ENCODE measurements at places on chromosomes 4 and X. TPM values are rescaled to one million over a fixed set of nuclear protein-coding genes. Genes with fewer than 3 reads are reported as not detected.
A peak's percentile ranks its signal among the peaks of the same experiment; 100 is the strongest.

DNA sequence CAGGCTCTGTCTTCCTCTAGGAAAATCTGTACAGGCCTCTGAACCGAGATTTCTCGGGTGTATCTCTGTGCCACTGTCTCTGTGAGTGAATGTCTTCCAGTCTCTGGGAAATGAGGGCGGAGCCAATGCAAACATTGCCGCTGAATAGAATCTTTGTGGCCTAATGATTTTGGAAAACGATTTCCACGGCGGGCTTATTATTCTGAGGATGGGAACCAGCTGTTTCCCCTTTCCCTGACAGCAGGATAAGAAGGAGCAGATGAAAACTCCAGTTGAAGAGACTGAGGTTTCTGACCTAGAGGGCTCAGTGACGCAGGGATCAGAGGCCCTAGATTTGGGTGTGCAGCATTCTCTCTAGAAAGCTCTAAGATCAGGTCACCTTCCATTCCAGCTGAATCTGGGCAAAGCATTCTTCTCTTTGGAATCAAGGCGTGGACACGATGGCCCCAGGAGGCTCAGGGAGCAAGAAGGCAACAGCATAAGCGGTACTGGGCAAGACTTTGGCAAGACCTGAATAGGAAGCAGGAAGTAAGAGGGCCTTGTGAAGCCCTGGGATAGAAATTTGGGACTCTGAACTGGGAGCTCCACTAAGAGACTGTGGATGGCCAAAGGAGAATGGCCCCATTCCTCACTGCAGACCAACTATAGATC is 47.3 kb downstream of the PJA1 start:
- no peak for DNase-seq

DNA sequence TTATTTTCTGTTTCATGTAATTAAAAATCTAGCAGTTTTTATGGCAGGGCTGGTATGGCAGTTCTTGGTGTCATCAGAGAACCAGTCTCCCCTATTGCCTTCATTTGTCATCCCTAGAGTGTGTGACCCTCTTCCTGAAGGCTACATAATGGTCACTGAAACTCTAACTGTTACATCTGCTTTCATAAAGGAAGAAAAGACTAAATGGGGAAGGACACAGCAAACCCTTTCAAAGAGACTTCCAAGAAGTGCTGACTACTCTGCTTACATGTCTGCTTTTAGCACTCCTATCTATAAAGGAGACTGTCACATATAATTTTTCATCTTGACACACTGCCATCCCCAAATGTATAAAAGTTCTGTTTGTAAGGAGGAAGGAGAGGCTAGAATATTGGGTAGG is 105.9 kb upstream of the DIAPH2 start:
- DNase-seq, result no peak

DNA sequence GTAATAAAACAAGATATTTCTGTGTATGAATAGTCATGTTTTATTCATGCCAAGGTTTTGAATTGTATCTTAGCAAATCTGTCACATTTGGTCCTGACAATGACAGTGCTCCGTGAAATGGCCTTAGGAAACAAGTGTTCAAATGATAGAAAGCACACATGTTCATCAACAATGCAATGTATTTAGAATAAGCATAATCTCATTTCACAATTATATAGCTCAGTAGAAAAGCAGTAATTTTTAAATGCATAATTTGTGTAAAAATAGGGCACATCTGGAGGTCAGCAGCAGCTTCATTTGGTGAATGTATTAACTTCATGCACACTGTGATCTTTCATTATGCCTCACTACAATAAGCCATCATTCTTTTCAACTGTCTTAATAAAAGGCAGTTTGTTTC is 380.4 kb downstream of the GPM6A start:
- no peak for DNase-seq

Gene SAT1
- total RNA-seq, result 116 TPM

Gene C4orf51
- total RNA-seq, result not detected

DNA sequence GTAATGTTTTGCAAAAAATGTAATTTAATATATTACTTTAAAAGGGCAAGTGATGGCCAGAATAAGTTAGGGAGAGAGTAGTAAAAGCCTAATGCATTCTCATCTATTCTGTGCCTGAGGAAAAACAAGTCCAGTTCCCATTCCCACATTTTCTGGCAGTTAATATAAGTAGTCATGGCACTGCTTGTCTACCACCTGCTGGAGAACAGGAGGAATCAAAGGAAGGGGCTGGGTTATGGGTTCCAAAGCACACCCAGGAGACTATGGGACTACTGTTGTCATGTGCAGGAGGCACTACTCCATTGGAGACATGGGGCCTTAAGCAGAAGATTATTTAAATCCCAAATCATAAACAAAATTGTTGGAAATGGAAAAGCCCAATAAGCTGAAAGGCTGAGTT is 2618.6 kb downstream of the ARAP2 start:
- no peak for DNase-seq

GRCh38 chr4:66911880-66912279 is 633.4 kb downstream of the CENPC start:
- DNase-seq, result no peak

Gene PRRG1
- not detected for total RNA-seq

Gene MAGEC1
- total RNA-seq, result not detected

Gene PAGE1
- total RNA-seq, result not detected

DNA sequence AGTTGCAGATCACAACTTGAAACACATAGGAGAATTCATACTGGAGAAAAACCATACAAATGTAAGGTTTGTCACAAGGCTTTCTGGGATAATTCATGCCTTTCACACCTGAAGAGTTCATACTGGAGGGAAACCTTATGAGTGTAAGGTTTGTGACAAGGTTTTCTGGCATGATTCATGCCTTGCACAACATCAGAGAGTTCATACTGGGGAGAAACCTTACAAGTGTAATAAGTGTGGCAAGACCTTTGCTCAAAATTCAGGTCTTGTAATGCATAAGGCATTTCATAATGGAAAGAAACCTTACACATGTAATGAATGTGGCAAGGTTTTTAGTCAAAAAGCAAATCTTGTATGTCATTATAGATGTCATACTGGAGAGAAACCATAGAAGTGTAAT is 58.8 kb upstream of the ENPEP start:
- no peak for DNase-seq

- DNase-seq, result peak; percentile 41
These were observed 377 bp downstream of the TIMM17B start for GRCh38 chrX:48897157-48897624.

GRCh38 chr4:141463678-141464077 is 172.7 kb upstream of the IL15 start:
- DNase-seq, result no peak

- DNase-seq, result no peak
These were observed 764.7 kb downstream of the TRIML1 start for GRCh38 chr4:188903986-188904385.

GRCh38 chrX:74351760-74352159 is 47.8 kb downstream of the ZCCHC13 start:
- no peak for DNase-seq

Gene EDA2R
- total RNA-seq, result 0.44 TPM

GRCh38 chr4:119244832-119245231 is 32.3 kb downstream of the USP53 start:
- no peak for DNase-seq

DNA sequence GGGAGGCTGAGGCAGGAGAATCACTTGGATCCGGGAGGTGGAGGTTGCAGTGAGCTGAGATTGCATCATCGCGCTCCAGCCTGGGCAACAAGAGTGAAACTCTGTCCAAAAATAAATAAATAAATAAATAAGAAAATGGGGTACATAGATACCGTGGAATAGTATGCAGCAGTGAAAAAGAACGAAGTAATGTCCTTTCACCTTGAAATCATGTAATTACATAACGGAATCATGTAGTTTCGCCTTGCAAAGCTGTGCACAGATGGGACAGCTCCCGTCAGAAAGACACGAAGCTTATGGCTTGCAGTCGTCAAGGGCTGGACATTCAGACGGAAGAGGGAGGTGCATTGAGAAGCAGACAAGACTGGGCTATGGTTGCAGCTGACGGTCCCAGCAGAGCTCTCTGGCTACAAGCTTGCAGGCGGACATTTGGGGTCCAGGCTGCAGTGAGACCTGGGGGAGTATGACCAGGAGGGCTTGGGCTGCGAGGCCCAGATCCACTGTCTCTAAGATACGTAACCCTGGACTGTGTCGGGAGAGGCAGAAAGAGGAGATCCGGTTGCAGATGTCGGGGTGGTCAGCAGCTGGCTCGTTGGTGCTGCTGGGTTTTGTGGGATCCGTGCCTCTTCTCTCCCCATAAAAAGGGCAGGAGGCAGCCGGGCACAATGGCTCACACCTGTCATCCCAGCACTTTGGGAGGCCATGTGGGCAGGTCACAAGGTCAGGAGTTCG is 6.2 kb upstream of the P2RY8 start:
- no peak for DNase-seq

GRCh38 chr4:87677731-87678130 is 27.7 kb downstream of the DMP1 start:
- DNase-seq, result no peak

DNA sequence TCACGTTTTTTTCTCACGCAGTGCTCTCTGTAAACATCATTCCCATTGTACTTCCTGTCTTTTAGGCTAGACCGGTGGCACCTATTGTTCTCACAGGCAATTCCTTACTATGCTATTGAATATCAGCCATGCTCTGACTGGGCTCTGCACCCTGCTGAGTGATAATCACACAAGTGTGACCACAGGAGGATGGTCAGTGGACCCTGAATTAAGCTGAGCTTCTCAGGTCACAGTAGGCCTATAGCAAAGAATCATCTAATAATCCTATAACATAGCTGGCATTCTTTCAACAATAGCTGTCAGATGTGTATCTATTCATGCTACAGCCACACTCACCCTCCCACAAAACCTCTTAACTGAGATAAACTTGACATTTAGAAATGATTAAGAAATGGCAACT is 2399.8 kb upstream of the TENM3 start:
- DNase-seq, result no peak

DNA sequence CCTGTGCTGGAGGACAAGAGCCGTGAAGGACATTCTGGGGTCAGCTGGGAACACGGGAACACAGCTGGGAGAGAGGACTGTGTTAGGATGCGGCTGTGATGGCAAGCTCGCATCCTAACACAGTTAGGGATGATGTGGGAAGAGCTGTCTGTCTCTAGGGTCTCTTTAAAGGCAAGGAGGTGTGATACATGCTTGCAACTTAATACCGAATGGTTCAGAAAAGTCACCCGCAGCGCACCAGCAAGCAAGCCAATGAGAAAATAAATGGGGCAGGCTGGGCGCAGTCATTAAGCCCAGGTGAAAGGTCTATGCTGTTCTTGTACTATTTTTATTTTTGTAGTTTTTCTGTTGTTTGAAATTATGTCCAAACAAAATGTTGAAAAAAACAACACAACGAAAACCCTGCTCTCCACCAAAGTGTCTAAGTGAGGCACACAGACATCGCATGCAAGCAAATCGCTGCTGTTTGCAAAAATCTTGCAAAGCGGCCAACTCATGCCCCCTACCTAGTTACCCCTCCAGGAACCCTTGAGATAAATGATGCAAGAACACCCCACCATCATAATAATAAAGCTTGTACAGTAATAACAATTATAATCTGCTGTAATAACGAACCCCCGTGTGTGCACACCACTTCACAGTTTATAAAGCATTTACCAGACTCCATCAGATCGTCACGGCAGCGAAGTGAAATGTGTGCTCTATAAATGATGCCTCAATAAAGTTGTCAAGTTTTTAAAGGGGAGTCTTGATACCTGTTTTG is 17.9 kb upstream of the ADRA2C start:
- DNase-seq, result no peak

Gene H2AZ1
- total RNA-seq, result 167 TPM

- no peak for DNase-seq
These were observed 129.5 kb downstream of the ZIC3 start for GRCh38 chrX:137695417-137695816.

GRCh38 chr4:7049739-7050138 is 6.6 kb downstream of the TADA2B start:
- no peak for DNase-seq

GRCh38 chr4:61555789-61556188 is 355.7 kb downstream of the ADGRL3 start:
- no peak for DNase-seq

Gene CT55
- total RNA-seq, result not detected

GRCh38 chr4:25253071-25253445 is 19.2 kb downstream of the PI4K2B start:
- no peak for DNase-seq

Gene PRDM5
- total RNA-seq, result 3.5 TPM

Gene UGT2B17
- not detected for total RNA-seq

Gene RASSF6
- not detected for total RNA-seq

- DNase-seq, result no peak
These were observed 23.8 kb downstream of the NUDT6 start for GRCh38 chr4:122898370-122899150.

Gene MAGEE2
- not detected for total RNA-seq

DNA sequence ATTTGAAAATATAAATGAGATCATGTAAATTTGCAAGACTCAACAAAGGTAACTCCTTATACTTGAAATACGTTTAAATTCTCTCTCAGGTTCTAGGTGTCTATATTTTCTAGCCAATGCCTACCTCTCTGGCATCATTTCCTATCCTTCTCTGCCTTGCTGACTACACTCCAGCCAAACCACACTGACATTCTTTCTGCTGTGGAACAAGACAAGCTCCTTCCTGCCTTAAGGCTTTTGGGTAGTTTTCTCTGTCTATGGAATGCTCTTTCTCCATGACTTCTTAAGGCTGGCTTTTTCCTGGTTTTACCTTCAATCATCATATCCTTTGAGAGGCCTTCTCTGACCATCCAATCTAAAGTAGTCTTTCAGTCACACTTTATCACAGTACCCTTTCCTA is 201.0 kb downstream of the SPRY1 start:
- DNase-seq, result no peak

GRCh38 chr4:87117732-87118075 is 102.7 kb downstream of the KLHL8 start:
- no peak for DNase-seq

Gene TMEM156
- total RNA-seq, result 7.8 TPM

DNA sequence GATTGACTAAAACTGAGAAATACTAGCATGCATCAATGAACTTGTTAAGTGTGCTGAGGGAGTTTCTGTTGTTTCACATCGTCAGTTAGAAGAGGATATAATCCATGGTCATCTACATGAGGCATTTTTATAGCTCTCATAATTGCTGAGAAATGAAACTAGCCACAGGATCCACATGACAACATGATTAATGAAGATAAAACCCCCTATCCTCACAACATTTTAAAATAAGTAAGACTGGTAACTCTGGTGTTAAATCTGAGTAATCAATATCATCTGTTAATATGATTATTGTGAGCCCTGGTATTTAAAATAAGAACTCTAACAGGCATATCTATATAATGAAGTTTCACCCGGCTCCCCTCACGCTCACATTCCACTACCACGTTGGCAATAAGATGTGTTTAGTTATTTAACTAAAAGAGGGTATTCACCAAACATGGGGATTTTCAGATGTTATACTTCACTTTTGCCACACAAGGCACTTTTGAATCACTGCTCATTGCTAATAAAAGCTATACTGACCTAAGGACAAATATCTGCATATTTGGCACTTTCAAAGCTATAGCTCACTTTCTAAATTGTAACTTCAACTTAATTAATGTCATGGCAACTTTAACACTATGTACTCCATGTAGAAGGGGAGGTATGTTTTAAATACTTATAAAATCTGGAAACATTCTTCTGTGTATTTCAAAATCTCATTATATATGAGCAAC is 6.7 kb downstream of the UNC5C start:
- DNase-seq, result no peak

Gene ITIH6
- total RNA-seq, result not detected

Gene ATP1B4
- total RNA-seq, result not detected

- no peak for DNase-seq
These were observed 81.1 kb downstream of the PPP2R2C start for GRCh38 chr4:6391186-6391851.

GRCh38 chrX:116749943-116750342 is 287.2 kb upstream of the CT83 start:
- no peak for DNase-seq

Measured in naive thymus-derived CD8-positive, alpha-beta T cell (primary cell).